Right ventricle myocardium superior (tissue), 1 donor: ENCODE measurements at places on chromosomes 4 and X. TPM values are rescaled to one million over a fixed set of nuclear protein-coding genes. Genes with fewer than 3 reads are reported as not detected.

DNA sequence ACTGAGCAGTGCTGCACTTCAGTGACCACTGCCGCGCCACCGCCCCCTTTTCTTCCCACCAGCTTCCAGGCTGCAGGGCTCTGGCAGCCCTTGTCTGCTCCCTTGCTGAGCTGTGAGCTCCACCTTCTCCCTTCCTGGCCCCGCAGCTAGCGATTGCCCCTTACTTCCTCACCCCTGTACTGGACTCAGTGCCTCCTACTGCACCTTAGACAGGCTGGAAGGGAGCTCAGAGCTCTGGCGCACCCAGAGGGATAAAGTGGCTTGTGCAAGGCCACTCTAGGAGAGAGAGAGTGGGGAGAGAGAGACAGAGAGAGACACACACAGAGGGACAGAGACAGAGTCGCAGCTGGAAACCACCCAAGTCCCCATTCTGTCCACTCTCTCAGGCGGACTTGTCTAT lies 6.0 kb downstream of the RASL11B start:
- DNase-seq, result peak; percentile 68

APELA gene
- total RNA-seq, result not detected

GRCh38 chr4:184280591-184281071 lies 63.0 kb upstream of the ENPP6 start:
- no peak for DNase-seq

GRCh38 chr4:54268151-54268550 lies 39.1 kb downstream of the PDGFRA start:
- DNase-seq, result no peak

FOXR2 gene
- total RNA-seq, result not detected

- no peak for DNase-seq
Observed at GRCh38 chrX:38669428-38669827, 108.1 kb downstream of the TSPAN7 start.

- no peak for DNase-seq
Observed at GRCh38 chrX:5306654-5307121, 922.0 kb downstream of the NLGN4X start.

POLN gene
- total RNA-seq, result 2.3 TPM

DNA sequence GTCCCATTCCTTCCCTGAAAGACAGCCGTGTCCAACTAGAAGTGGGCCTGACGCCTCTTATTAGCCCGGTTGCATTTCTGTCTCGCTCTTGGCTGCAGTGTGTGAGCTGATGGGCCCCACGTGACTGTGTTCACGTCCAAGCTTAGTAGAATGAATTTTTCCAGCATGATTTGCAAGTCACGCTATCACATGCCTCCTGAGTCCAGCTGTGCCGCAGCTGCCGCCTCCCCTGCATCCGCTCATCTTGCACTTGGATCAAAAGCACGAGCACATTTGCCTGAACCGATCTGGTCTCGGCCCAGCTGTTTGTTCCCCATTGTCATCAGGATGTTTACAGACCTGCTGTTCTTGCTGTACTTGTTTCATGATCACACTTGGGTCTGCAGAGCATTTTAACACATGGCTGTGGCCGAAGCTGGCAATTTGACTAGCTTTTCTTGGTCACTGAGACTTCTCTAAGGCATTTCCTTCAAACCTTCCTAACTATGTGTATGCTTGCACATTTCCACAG lies 126.5 kb downstream of the KIT start:
- DNase-seq, result peak; percentile 90

OTUD6A gene
- total RNA-seq, result not detected

FHL1 gene
- 808 TPM for total RNA-seq

DNA sequence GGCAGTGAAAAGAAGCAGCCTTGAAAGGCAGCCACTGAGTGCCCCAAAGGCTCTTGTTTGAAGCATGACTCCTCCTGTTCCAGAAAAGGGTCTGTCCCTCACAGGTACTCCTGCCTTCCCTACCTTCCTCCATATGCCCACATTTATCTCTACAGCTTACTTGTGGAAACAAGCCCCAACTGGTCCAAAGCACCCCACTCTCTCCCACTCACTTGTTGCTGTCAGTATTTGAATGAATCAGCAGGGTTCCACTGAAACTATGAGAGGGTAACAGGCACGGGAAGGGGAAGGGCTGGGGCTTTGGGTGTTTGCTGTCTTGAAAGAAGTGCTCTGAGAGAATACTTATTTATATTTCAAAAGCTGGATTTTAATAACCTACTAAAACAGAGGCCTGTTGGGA lies 34.9 kb downstream of the GPR143 start:
- no peak for DNase-seq

DNA sequence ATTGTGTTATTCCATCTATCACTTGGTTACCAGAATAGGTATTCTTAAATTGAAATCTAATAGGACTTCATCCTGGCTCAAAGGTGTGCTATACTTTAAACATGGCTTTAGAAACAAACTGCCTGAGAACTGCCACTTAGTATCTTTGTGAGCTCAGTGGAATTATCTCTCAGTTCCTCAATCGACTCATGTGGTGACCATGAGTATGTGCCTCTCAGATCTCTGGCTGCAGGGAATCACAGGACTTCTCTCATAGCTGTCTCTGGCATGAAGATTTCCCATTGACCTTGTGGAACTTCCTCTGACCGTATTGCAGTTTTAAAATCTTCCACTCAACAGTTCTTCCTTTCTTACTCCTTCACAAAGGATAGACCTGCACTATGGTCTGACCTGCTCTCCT lies 681.9 kb upstream of the BOD1L1 start:
- no peak for DNase-seq

DNA sequence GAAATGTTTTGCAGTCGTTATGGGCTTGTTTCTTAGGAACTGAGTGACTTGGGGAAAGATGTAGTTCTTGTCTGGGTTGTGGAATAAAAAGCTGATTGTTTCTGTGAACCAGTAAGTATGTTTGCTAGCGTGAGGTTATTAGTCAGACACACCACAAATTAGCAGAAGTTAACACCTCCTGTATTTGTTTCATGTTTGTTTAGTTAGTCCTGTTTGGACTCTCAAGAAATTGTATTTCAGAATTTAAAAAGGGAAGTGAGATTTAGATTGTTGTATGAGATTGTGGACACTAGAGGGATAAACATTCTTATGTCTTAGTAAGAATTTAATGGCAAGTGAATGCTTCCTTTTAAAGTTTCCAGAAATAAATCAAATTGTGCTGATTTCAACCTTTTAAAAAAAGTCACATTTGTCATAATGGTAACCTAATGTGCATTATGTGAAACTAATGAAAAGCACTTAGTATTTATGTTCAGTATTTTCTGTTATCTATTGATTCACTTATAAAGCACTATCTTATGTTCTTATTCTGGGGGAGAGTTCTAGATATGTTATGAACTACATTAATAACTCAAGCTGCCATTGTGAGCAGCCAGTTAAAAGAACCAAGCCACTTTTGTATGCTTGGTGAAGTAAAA lies 25.6 kb downstream of the ATP10D start:
- DNase-seq, result no peak

TEX13C gene
- total RNA-seq, result not detected

GRCh38 chrX:148713981-148714380 lies 213.6 kb downstream of the AFF2 start:
- no peak for DNase-seq

KCTD8 gene
- total RNA-seq, result 0.08 TPM

DNA sequence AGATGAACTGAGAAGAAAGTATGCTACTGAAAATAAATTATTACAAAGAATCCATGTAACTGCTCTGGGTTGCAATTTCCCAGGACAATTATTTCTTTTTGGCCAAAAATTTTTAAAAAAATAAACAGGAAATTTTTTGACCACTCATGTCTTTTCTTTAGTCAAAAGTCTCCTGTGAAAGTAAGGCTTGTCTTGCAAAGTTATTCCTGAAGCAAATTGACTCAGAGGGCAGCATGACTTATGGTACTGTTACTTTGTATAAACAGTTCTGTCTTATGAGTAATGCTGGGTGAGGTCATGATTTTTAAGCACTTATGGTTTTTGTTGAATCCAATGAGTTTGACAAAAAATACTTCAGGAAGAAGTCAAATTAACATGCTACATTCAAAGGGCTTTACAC lies 292.8 kb upstream of the ARSJ start:
- no peak for DNase-seq

DNA sequence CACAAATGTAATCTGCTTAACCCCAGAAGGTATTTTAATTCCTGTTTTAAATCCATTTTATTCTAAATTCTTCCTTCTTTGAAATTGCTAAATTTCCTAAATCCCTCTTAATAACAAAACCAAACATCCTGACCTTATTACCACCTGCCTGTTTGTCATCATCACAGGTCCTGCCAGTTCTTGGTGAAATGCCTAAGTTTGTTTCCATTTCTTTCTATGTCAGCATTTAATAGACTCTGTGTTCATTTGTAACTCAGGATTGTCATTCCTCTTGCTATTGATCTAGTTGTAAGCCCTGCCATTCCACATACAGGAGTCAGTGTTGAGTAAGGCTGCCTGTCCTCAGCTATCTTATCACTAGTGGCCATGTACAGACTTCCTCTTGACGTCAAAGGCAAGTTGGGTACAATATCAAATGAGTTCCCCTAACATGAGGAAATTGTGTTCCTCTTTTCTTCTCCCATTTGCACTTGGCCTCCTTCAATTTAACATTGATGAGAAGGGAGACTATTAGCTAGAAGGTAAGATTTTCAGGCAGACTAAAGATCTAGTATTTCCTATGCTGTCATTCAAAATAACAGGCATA lies 440.1 kb downstream of the AFF2 start:
- DNase-seq, result no peak

- DNase-seq, result no peak
Observed at GRCh38 chr4:134328741-134329140, 127.2 kb upstream of the PABPC4L start.

GRCh38 chr4:3403348-3403906 lies 38.3 kb upstream of the HGFAC start:
- DNase-seq, result no peak

DNA sequence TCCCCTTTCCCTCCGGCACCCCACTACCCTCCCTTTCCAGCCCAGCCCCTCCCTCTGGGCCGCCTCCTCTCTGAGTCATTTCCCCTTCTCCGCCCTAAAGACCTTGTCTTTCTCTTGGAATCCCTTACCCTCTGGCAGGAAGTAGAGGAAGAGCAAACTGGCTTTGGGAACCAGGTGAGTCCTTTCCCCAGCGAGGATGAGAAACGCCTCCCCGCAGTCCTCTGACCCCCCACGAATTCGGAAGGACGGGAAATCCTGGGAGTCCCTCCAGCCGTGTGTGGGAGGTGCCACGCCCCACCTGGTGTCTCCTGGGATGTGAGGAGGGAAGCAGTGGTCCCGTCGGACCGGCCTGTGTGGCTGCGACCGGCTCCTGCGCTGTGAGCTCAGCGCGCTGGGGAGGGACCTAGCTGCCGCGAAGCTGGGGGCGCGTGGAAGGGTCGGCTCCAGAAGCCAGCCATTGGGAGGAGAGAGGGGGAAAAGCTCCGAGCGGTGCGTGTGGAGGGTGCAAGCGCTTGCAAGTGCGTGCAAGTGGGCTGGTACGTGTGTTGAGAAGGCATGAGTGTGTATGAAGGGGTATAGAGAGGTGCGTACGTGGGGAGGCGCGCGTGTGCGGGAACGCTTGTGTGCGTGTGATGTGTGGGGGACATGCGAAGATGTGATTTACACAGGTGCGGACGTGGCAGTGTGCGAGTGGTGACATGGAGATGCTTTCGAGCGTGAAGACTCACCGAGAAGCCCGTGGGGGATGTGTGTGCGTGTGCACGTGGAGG lies 46.3 kb downstream of the TEX13B start:
- no peak for DNase-seq
